Brain (organoid and tissue), 16 donors: ENCODE measurements at places on chromosomes 2 and 18.

DNA sequence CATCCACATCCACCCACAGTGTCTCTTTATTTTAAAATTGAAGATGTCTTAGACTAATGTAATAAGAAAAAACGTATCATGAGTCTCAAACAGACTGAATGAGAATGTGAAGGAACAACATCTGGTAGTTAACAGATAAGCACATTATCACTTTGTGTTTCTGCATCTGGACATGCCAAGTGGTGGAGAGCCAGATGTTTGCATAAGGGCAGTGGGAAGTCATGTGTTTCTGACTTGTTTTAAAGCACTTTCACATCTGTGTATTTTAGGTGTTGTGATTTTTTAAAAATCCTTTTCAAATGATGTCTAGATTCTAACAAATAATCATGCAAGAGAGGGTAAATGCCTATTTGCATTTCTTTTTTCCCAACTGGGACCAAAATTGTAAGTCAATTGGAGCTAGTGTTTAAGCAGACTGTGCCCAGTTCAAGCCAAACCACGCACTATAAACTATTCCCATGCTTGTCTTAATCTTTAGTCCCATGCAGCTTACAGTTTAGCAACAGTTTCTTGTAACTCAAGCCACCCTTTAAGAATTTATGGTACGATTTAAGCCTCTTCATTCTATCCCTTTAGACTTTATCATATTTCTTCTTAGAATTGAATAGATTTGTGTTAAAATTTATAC lies 272.7 kb upstream of the DOK6 start:
- DNase-seq = no peak

GRCh38 chr2:199581408-199581807 lies 123.7 kb upstream of the SATB2 start:
- DNase-seq = peak; percentile 26

DNA sequence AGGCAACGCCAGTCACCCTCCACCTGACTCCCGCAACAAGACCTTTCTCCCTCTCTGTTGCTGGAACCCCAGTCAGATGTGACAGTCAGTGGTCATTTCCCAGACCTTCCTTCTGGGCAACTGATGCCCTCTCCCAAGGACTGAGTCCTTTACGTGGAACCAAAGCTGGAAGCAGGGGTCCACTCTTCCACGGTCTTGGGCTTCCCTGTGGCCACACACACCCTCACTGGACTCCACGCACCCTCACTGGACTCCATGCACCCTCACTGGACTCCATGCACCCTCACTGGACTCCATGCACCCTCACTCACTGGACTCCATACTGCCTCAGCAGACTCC lies 7.1 kb downstream of the PTMA start:
- no peak for DNase-seq

DNA sequence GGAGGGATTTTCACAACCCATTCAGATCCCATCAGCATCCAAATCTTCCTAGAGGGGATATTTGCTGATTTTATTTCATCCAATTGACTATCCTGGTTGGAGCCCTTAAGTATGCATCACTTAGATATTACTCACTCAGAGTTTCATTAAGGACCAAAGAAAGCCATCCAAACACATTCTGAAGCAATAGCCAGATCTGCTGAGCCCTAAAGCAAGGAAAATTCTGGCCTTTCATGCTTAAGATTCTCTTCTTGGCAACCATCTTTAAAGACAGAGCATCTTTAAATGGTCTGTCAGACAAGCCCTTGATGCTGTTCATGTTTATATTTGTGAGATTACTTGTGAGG lies 40.9 kb upstream of the C1D start:
- DNase-seq = no peak

- DNase-seq = no peak
These were observed 26.6 kb downstream of the RASGRP3 start for GRCh38 chr2:33503002-33503401.

DNA sequence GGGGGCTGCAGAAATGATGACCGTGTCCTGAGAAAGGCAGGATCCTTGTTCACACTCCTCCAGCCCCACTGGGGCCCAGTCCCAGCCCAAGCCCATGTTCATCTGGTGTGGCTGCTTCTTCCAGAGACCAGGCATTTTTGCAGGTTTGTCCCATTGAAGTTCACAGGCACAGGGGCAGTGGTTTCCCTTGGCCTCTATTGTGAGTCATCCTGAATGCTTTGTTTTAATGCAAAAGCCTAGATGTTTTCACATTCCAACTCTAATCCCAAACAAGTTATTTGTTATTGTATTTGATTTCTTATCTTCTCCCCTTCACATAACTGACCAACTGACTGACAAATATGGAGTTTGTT lies 426.4 kb upstream of the ID2 start:
- DNase-seq = no peak

DNA sequence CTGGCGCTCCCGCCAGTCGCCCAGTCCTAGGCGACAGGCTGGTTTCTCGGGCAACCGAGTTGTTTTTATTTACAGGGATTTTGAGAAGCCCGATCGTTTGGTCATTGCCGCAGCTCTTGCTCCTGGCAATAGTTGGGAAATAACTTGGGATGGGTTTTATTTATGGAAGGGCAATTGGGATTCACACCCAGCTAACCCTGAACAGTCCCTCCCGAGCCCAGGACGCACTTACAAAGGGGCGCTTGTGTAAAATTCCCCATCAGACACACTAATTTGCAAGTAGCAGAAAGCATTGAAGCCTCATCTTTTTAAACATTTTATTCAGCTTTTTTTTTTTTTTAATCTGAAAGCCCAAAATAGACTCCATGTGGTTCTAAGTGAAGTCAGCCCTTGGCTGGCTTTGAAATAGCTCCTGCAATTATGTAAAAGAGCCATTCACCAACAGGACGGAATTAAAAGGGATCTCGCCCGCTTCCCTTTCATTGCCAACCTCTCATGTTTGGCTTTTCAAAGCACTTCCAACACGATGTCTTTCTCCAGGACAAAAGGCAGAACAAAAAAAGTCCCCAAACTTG lies 3.6 kb upstream of the GBX2 start:
- peak; percentile 89 for DNase-seq

GRCh38 chr2:156321243-156321904 lies 11.1 kb downstream of the NR4A2 start:
- DNase-seq = peak; percentile 71

- DNase-seq = no peak
These were observed 87.2 kb downstream of the ESCO1 start for GRCh38 chr18:21513292-21513691.

GRCh38 chr2:173969886-173970285 lies 4.7 kb upstream of the SP3 start:
- DNase-seq = no peak

DNA sequence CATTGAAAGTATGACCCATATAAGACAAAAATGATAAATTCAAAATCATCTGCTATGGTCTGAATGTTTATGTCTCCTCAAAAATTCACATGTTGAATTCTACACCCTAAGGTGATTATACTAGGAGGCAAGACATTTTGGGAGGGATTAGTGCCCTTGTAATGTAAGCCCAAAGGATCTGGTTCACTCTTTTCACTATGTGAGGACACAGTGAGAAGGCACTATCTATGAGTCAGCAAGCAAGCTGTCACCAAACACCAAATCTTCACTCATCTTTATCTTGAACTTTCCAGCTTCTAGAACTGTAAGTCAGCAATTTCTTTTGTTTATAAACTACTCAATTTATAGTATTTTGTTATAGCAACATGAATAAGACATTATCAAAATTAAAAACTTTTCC lies 284.7 kb upstream of the ZC3H15 start:
- DNase-seq = no peak

- DNase-seq = no peak
These were observed 3.4 kb downstream of the CYRIA start for GRCh38 chr2:16661936-16662839.

- no peak for DNase-seq
These were observed 2166.7 kb upstream of the PIK3C3 start for GRCh38 chr18:39788383-39788782.

GRCh38 chr2:217722883-217723472 lies 279.8 kb downstream of the TNS1 start:
- DNase-seq = no peak
